ENCODE measurements at places on chromosomes 5 and 9.

DNA sequence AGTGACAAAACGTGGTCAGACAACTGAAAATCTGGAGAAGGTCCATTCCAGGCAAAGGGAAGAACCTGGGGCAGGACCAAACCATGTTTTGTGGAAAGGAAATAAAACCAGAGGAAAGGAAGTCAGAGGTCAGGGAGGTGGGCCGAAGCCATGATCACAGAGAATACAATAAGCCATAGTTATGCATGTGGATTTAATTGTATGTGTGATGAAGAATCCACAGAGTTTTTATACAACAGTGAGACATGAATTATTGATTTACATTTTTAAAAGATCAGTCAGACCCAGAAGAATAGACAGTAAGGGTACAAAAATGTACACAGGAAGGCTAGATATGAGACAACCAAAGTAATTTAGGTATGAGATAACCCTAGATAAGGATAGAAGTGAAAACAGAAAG, 20.8 kb downstream of the TTC33 start:
- no peak for DNase-seq

- no peak for DNase-seq
Measured at GRCh38 chr5:170985486-170985885, 123.7 kb downstream of the RANBP17 start.

DNA sequence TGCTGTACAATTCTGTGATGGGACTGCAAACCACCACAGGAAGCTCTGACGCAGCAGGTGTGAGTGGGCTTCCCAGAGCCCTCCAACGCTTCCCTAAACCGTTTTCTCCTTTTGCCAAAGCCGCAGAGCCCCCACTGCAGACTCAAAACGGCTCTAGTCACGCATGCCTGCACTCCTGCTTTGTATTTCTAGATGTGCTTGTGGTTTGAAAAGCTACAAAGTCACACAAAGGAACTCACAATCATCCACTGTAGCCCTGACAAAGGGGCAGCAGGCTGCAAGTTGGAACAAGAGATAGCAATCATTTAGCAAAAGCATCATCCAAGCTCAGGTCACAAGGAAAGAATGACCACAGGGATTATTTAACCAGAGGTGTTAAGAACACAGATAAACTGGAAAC, 79.3 kb downstream of the PTPN3 start:
- no peak for DNase-seq

DNA sequence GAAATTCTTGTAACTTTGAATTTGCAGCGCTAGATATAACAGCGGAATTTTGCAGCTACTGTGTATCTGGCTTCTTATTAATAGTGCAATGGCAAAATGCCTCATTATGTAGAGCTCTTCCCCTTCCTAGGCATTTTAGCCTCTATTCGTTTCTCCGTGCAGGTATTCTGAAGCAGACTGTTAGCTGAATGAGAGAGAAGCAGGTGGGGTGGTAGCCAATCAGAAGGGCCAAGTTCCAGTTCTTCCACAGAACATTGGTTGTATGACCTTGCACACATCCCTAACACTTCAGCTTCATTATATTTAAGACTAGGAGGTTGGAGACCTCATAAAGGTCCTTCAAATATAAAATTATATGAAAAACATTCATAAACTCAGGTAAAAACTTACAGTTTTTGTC, 1.2 kb upstream of the VPS13A start:
- DNase-seq: no peak

All from left ventricle myocardium superior (tissue), 1 donor.